ENCODE measurements at places on chromosomes 2 and 18.

DNA sequence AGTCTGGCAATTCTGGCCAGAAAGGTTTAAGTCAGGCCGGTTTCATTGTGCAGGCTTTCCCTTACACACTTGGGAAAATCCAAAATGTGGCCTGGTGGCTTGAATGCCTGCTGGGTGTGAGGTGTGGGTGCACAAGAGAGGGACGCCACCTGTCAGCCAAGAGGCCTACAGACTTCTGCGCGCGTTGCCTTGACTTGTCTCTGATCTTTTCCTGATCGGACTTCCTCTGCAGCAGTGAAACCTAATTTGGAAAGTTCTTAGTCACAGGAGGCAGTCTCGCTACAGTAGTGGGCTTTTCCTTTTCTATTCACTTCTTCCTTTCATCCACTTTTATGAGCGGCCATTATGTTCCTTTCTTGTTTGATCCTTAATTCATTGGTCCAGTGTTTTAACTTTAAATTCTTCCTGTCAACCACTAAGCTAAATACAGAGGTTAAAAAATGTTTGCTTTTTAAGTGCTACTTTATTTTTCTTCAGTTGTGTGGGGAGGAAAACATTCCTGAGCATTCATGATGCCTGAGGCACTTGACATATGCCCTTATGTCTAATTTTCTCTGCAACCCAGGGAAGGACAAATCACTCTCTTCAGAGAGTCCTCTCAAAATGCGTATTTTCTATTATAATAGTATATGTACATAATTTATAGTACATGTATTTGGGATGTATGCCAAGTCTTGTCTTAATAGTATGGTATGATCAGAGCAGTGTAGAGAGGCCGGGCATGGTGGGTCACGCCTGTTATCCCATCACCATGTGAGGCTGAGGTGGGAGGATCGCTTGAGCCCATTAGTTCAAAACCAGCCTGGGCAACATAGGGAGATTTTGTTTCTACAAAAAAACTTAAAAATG, 128.9 kb downstream of the WDSUB1 start:
- DNase-seq, result no peak

- DNase-seq, result no peak
Measured at GRCh38 chr18:56711708-56712445, 60.7 kb downstream of the WDR7 start.

- no peak for DNase-seq
Measured at GRCh38 chr2:182404975-182405561, 21.8 kb downstream of the PDE1A start.

GRCh38 chr18:47075098-47075883, 39.9 kb upstream of the ELOA2 start:
- peak; percentile 77 for DNase-seq

DNA sequence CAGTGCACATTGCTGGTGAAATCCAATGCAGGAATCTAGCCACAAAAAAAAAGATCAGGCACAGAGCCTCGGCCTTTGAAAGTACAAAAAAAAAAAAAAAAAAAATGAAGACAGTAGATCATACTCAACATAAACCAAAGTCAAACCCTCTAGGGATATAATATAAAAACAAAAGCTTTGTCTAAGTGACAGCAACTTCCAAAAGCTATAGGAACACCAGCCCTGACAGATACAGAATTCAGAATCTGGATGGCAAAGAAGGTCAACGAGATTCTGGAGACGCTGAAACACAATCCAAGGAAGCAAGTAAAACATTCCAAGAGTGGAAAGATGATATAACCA, 54.0 kb upstream of the SCN1A start:
- DNase-seq, result no peak

DNA sequence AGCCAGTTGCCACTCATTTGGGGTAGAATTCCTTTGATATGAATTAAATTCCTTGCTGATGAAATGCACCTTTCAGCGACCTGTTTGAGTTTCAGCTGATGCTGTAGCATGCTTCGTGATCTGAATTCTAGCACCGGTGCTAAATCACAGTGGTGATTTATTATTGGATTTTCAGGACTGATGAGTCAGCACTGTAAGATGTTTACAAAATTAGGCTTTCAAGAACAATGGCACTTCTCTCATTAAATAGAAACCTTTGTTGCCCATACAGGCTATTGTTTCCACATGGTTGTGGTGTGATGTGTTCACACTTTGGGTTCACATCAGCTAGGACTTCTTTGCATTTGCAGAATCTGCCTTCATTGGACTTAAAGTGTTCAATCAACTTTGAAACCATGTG, 687.7 kb downstream of the ARHGAP15 start:
- DNase-seq, result no peak

DNA sequence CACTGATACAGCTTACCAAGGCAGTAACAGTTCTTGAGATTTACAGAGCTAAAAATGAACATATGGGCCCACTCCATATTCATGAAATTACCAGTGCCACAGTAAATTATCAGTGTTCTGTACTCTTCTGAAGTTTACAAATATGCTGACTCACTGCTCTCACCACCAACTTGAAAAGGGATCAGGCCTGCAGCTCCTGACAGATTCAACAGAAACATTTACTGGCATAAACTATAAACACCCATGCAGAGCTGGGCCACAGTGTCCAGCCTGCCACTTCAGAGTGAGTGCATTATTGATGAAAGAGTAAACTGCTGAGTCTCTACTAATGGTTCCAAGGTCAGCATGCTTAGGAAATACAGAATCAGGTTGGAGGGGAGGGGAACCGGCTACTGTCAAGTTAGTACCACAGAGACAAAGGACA, 83.1 kb downstream of the FARSB start:
- DNase-seq, result peak; percentile 54

Measured in myocyte (in vitro differentiated cells).